Stimulated activated CD8-positive, alpha-beta memory T cell treated with anti-CD3 and anti-CD28 coated beads, Interleukin-7, amount 100 ng/mL, for 24 hours (primary cell): ENCODE measurements at places on chromosomes 1 and 21.

DNA sequence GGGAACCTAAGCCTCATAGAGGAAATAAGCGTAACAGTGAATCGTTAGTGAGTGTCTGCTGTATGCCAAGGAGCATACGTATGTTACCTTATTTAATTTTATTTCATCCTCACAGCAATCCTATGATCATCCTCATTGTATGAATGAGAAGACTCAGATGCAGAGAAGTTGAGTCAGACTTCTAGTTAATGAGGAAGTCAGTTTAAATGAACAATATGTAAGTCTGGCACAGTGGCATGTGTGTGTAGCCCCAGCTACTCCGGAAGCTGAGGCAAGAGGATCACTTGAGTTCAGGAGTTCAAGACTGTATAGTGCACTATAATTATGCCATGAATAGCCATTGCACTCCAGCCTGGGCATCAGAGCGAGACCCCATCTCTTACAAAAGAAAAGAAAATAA lies 148.0 kb downstream of the ZZZ3 start:
- DNase-seq = no peak

- DNase-seq = no peak
Observed at GRCh38 chr21:41701749-41702148, 65.1 kb downstream of the RIPK4 start.

DNA sequence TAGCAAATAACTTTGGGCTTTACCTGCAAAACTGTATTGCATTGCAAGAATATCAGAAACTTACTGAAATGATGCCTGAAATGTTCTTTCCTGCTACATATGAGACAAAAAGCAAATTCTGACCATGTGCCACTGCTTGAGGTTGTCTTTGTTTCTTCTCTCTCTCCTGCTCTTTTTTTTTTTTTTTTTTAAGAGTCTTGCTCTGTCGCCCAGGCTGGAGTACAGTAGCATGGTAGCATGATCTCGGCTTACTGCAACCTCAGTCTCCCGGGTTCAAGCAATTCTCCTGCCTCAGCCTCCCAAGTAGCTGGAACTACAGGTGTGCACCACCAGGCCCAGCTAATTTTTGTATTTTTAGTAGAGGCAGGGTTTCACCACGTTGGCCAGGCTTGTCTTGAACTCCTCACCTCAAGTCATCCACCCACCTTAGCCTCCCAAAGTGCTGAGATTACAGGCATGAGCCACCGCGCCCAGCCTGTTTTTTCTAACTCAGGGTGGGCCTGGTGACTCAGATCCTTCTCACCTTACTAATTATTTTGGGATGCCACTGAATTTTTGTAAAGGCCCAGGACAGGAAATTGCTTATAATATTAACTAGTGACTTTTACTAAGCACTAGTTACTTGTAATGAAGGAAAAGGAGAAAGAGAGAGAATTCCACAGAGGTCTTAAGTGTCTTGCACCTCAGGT lies 35.9 kb downstream of the DNASE2B start:
- DNase-seq = no peak

- no peak for DNase-seq
Observed at GRCh38 chr1:159895836-159896545, 4.0 kb downstream of the CFAP45 start.

- no peak for DNase-seq
Observed at GRCh38 chr21:35172231-35172630, 123.1 kb upstream of the RUNX1 start.

GRCh38 chr1:40981691-40982448 lies 2.4 kb downstream of the CTPS1 start:
- DNase-seq = no peak

GRCh38 chr1:82710091-82710490 lies 909.4 kb downstream of the ADGRL2 start:
- DNase-seq = no peak

- DNase-seq = no peak
Observed at GRCh38 chr1:247456914-247457639, 827 bp downstream of the OR2B11 start.

DNA sequence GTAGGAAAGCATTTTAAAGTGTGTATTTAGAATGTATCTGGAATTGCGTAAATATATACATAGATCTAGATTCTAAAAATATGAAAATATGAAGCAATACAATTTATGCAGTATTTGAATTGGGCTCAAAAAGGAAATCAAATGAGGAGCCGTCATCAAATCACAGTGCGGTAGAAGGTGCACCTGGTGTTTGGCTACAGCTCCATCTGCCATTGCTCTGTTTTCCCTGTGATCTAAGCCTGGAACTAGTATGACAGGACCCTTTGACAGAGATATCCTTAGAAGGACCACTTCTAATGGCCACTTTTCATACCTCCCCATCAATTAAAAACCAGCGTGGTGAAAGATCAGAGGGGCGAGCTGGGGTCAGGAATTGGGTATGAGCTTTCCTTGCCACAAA lies 202.6 kb downstream of the NFIA start:
- no peak for DNase-seq

- DNase-seq = no peak
Observed at GRCh38 chr1:93749894-93750301, 68.3 kb upstream of the BCAR3 start.

DNA sequence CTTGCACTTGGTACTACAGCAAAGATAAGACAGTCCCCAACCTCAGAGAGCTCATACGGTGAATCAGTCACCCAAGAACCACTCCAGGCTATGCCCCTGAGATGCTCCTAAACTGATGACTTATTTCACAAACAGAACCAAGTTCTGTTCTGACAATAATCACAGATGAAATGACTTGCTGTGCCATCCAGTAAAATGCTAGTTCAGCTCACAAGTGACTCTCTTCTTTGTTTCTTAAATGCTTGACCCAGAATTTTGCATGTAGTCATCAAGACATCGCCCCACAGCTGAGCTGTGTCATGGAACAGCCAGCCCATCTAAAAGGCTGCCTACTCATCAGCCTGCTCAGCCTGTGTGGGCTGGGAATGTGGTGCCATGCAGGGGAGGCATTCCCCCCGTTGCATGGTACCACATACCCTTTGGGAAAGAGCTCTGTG lies 6.1 kb upstream of the SLC19A2 start:
- no peak for DNase-seq

GRCh38 chr1:79040424-79041082 lies 34.0 kb upstream of the ADGRL4 start:
- DNase-seq = no peak

- DNase-seq = no peak
Observed at GRCh38 chr1:53409695-53410094, 49.5 kb upstream of the DMRTB1 start.

GRCh38 chr1:199508653-199509052 lies 518.9 kb upstream of the NR5A2 start:
- no peak for DNase-seq

DNA sequence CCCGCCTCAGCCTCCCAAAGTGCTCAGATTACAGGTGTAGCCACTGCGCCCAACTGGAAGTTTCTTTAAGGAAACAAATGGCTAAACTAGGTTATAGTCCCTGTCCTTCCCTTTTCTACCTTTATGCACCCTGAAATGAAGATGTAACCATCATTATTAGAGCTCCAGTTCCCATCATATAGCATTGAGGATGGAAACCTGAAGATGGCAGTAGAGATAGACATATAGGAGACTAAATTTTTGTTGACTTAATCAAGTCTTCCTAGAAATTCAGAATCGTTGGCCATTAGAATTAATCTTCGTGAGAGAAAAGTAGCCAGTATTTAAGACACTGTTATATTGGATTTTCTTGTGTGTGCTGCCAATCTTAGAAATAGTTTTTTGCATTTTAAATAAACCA lies 1016.3 kb upstream of the NCAM2 start:
- DNase-seq = no peak

DNA sequence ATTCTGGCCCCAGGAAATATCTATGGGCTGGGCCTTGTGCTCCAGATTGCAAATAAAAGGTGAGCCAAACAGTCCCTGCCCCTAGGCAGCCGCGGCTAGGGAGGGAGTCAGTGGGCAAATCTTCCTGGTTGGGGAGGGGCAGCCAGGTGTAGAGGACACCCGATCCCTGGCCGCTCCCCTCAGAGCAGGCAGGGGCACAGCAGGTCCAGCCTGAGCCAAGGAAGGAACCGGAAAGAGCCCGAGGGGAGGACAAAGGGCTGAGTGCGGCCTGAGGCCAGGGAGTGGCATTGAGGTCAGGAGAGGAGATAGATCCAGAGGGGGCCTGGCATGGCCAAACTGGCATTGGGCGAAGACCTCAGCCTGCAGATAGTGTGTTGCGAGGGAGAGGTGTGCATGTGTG lies 36.6 kb upstream of the ARF1 start:
- DNase-seq = no peak

GRCh38 chr1:211903490-211904245 lies 73.1 kb upstream of the LPGAT1 start:
- no peak for DNase-seq

DNA sequence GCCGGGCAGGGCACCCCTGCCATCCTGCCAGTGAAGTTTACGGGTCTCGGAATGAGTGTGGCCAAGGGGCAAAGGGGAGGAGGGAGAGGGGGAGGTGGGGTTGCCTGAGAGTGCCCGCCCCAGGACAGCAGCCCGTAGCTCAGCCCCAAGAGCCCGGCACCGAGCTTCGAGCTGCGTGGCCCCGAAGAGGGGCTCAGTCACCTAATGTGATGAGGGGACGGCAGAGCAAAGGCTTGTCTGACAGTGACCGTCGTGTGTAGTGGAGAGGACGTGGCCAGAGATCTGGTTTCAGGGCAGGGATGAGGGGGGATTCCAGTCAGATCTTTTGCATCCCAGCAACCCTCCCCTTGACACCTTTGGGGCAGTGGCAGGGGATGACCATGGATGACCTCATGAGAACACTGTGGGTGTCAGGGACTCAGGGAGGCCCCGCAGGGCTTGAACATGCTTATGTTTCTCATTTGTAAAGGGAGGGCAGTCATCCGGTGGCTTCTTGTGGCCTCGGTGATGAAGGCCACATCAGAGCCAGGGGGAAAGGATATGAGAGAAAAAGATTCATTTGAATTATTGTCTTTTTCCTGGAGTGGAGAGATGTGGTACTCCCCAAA lies 1.1 kb upstream of the TRPM2 start:
- no peak for DNase-seq

- DNase-seq = no peak
Observed at GRCh38 chr21:27201197-27201596, 234.3 kb upstream of the ADAMTS5 start.

GRCh38 chr1:220511179-220511578 lies 16.8 kb upstream of the MARK1 start:
- no peak for DNase-seq

- DNase-seq = no peak
Observed at GRCh38 chr1:56025942-56026341, 553.4 kb downstream of the PLPP3 start.

DNA sequence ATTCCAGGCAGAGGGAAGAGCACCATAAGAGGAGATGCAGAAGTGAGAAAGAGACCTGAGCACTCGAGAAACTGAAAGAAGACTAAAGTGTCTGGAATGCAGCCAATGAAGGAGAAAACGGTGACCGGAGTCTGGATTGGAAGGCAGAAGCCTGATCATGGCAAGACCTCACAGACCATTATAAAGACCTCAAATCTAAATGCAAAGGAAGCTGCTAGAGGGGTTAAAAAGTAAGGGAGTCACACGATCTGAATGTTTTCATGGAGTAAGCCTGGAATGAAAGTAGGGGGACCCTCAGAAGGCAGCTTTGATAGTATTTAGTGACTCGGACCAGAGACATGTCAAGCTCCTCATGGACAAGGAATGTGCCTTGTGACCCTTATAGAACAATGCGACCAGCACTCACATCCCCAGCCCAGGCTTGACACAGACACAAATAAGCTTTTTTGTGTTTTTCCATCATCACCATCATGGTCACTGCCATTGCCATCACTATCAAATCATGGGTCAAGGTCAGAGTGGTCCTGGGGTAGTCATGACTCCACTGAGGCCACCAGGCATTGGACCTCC lies 183.6 kb downstream of the SEC16B start:
- no peak for DNase-seq

GRCh38 chr1:113875714-113876113 lies 4.2 kb upstream of the PTPN22 start:
- no peak for DNase-seq

GRCh38 chr1:37509181-37509580 lies 5.4 kb downstream of the MEAF6 start:
- DNase-seq = no peak

DNA sequence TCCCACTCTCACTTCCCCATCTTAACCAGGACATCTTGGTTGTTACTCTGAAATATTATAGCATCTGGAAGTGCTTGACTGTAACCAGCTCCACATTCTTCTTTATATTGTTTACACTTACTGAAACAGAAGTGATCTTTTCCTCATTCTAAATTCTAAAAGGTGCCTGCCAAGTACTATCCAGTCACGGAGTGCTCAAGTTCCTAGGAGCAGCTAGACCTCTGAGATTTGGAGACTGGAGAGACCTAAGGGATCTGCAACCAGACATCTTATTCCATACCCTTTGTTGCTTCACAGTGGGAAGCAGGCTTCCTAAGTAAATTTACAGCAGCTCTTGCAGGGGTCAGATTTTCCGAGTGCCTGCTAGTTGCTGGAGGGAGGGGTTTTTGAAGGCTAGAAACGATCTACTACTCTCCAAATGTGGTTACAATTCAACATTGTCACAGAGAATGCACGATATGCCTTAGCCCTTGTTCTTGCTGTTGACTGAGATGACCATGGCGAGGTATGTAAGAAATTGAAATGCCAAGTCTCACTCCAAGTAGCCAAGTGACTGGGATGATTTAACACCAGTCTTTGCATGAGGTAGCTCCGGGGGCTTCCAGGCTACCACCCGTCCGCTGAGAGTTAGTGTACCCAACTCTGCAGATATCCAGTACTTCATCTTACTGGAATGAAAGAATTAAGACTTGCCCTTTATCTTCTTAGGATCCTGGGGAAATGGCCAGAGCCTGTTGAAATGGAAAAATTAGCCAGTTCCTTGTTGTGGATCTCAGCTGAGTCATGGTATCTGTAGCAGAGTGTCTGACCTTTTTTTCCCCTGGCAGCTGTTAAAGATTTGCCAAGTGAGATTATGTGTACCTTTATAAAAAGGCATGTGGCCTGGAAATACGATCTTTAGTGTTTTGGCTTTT lies 150.8 kb downstream of the MAST2 start:
- DNase-seq = no peak

DNA sequence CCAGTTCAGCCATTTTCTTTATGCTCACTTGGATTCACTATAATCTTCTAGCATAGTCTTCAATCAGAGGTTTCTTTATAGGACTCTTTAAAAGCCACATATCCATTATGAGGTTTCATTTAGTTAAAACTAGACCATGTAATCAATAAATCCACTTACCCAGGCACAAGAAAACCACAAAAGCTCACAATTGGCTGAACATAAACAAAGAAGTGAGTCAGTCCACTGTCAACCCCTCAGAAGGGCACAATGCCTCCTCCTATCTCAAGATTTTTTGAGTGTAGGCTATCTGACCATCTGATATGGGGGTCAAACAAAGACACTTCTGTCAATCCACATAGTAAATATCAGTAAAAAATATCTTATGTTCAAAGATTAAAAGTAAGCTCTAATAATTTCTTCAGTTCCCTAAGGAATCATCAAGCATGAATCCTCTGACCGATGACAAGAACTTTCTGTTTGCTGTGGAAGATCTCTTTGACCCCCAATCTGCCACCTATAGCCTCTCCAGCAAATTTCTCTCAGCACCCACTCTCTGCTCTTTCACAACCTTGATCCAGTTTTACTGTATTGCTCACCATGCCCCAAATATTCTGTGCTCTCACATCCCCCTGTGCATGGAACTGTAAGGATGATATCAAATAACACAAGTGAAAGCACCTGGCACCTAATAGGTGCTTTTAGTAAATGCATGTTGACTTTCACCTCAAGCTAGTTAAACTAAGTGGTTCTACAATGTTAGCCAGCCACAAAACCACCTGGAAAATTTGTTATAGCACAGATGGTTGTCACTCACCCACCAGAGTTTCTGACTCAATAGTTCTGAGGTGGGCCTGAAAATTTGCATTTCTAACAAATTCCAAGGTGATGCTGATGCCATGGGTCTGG lies 16.7 kb downstream of the RAB3B start:
- no peak for DNase-seq
